ENCODE measurements at places on chromosomes 6 and 20.

DNA sequence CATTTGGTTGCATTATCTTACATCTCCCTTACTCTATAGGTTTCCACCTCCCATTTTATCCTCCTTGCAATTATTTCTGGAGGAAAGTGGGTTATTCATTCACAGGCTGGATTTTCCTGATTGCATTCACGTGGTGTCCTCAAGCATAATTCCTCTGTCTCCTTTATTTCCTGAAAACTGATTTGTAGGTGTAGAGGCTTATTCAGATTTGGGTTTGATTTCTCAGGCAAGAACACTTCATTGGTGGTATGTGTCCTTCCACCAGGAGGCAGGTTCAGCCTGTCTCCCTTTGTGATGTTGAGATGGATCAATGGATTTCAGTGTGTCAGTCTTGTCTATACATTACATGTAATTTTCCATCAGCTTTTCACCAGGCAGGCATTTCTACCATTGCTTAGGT is 17.3 kb downstream of the DNPH1 start:
- DNase-seq: no peak

- DNase-seq: no peak
Observed at GRCh38 chr6:98014442-98015201, 731.6 kb upstream of the MMS22L start.

GRCh38 chr6:165090242-165090641 is 219.2 kb downstream of the C6orf118 start:
- no peak for DNase-seq

DNA sequence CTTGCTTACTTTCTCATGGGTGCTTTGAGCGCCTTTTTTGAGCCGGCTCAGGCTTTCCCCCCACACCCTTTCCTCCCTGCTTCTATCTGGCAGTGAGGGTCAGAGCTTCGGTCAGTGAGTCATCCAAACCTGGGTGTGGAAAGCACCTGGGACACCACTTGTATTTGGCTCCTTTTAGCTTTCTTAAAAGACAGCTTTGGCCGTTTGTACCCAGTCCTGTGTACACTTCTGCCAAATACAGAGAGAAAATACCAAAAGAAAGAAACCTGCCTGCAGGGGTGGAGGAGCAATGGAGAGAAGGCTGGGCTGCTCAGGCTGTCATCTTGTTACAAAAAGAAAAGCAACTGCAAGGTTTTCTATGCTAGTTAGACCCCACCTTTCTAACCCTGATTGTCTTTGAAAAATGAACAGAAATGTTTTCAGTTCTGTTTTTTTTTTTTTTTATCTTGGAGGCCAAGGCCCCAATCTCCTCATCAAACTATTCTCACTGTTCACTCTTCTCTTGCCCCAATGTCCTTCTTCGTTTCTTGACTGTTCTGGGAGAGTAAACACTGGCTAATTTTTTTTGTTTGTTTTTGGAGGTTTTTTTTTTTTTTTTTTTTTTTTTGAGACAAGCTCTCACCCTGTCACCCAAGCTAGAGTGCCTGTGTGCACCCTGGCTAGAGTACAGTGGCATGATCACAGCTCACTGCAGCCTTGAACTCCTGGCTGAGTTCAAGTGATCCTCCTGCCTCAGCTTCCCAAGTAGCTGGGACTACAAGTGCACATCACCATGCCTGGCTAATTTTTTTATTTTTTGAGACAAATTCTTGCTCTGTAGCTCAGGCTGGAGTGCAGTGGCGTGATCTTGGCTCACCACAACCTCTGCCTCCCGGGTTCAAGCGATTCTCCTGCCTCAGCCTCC is 76.4 kb downstream of the SSR1 start:
- no peak for DNase-seq

GRCh38 chr20:37317994-37318640 is 27.8 kb upstream of the SRC start:
- DNase-seq: no peak

DNA sequence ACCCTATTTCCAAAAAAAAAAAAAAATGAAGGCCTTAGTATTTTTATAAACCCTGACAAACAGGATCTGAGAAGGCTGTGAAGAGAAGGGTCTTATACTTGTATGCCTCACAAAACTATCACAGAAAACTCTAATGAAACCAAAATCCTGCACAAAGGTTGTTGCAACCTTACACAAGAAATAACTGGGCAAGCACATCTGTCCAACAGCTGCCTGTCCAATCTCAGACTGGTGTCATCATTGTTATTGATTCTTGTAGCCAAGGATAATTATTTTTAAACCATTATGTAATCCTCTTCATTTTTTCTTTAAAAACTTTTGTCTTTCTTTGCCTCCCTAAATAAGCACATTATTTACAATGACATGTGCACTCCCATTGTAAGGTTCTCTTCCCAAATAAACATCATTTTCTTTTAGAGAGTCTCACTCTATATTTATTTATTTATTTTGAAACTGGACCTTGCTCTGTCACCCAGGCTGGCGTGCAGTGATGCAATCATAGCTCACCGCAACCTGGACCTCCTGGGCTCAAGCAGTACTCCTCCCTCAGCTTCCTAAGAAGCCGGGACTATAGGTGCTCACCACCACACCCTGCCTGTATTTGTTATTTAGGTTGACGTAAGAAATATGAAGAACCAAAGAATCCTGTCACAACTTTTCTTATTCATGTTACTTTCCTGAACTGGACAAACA is 697.1 kb downstream of the DOK5 start:
- DNase-seq: no peak

- no peak for DNase-seq
Observed at GRCh38 chr6:105382958-105383357, 19.9 kb downstream of the PREP start.

DNA sequence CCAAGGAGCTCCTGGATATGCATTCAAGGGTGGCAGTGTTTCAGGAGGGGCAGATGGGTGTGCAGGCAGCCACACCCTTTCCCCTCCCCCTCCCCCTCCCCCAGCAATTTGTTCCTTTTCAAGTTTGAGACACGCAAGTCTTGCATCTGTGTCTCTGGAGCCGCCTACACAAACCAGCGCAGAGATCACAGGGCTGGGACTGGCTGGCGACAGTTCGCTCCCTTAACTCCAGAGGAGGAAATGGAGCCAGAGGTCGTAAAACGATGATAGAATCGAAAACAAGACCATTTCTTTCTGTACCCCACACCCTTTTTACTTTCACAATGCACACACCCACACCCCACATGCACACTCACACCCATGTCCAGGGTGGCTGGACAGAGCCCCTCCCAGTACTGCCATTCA is 163.1 kb downstream of the LY86 start:
- no peak for DNase-seq

DNA sequence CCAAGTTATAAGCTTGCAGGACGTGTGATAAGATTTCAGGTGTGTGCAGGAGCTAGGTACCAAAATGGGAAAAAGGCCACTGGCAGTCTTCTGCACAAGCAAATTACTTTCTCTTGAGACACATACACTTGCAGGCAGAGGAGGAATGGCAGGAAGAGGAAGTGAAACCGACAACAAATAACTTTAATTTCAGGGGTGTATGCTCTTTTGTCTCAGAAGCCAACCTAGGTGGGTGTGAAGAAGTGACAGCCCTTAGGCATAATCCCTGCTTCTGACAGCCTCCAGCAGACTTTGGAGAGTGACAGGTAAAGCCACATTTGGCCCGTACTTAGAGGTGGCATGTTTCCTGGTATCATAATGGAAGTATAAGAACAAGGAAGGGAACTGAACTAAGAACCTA is 118.8 kb upstream of the TRAF3IP2 start:
- no peak for DNase-seq

GRCh38 chr6:140446241-140446640 is 1071.8 kb upstream of the CITED2 start:
- DNase-seq: no peak

- DNase-seq: no peak
Observed at GRCh38 chr20:4814696-4815252, 93.1 kb downstream of the PRND start.

- peak; percentile 80 for DNase-seq
Observed at GRCh38 chr20:49508435-49509199, 26.1 kb upstream of the KCNB1 start.

DNA sequence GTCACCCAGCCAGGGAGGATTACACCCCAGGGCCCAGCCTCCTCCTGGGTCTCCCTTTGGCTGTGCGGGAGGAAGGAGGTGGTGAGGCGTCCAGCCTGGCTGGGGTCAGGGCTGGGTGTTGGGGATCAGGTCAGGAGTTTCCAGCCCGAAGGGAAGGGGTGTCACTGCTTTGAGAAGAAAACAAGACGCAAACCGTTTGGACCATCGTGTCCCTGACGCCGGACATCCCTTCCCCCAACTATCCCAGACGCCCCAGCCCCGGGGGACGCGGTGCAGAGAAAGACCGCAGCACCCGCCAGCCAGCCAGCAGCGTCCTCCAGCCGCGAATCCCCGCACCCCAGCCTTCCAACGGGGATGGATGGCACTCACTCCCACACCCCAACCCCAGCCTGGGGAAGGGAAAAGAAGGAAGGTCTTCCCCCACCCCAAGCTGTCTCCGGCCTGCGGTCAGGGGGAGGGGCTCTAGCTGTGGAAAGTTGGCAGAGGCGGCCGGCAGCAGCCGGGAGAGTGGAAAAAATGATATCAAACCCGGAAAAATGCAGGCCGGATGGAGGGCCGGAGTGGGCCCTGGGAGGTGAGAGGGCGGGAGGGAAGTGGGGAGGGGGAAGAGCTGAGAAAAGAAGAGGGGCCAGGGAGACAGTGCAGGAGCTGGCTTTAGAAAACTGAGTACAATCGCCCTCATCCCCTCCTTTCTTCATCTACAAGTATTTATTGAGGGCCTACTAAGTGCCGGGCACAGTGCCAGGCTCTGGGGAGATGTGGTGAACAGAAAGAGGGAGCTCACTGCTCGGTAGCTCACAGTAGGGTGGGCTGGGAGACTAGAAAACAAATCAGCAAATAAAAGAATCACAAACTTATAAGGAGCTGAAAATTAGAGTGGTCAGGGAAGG is 10.6 kb downstream of the REM1 start:
- DNase-seq: no peak

DNA sequence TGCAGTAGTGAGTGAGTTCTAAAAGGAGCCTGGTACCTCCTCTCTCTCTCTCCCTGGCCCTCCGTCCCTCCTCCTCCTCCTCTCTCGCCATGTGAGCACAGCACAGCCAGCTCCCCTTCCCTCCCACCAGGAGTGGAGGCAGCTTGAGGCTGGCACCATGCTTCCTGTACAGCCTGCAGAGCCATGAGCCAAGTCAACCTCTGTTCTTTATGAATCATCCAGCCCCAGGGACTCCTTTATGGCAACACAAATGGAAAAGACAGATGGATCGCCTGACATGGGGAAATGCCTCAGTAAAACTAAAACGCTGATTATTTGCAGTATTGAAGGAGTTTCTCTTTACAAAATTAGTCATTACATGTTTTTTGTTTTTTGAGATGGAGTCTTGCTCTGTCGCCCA is 233.7 kb upstream of the ARID1B start:
- DNase-seq: no peak

GRCh38 chr6:113381232-113381631 is 475.9 kb upstream of the MARCKS start:
- DNase-seq: no peak

- no peak for DNase-seq
Observed at GRCh38 chr6:33416386-33417127, 1.4 kb downstream of the CUTA start.

DNA sequence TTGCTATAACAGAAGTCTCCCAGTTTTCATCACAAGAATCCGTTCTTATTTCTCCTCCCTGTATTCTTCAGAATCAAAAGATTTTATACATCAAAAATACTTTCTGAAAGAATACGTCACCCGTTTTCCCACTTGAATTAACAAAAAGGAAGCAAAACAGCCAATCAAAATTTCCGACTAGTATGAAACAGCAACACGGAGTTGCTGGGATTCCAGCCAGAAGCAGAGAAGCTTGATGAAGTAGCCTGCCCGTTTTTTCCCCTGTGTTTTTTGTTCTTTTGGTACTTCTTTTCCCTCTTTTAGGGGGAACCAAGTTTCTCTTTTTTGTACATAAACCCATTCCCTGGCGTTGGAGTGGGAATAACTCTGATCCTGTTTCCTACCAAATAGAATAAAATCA is 14.6 kb downstream of the TXLNB start:
- DNase-seq: no peak

DNA sequence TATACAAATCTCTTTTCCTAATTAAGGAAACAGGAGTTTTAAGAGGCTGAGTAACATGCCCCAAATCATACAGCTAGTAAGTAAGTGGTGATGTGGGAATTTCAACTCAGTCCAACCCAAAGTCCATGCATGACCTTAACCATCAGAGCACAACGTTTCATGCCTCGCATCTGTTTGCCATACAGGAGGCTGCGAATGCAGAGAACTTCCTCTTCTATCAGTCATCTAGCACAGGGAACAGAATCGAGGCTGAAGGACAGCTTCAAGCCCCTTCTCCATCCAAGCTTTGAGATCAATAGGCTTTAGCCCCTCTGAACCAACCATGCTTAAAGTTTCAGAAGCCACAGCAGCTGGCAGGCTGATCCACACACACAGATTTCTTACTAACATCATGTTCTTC is 113.2 kb downstream of the MAFB start:
- DNase-seq: no peak

GRCh38 chr6:49543087-49543858 is 7.2 kb upstream of the C6orf141 start:
- DNase-seq: no peak

- no peak for DNase-seq
Observed at GRCh38 chr20:62482974-62483373, 7.2 kb upstream of the GATA5 start.

DNA sequence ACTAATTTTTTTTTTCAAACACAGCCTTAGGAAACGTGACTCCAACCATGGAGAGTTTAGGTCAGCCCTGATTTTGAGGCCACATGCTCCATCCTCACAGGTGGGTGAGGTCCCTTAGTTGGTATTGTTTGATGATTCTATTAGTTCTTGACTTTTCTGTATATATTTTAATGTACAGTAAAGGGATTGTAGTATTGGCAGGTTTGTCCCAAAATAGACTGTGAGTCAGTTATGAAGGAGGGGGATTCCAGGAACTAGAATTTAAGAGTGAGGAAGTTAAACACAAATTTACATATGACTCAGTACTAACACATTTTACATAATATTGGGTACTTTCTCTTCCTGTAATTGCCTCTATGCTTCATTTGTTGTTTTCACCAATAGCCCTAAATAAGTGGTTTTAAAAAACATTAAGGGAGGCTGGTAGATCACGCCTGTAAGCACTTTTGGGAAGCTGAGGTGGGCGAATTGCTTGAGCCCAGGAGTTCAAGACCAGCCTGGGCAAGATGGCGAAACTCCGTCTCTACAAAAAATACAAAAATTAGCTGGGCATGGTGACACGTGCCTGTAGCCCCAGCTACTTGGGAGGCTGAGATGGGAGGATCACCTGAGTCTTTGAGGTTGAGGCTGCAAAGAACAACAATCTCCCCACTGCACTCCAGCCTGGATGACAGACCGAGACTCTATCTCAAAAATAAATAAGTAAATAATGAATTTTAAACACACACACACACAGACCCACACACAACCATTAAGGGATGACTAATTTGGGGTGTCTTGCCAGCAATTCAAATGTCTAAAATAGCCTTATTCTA is 81.8 kb downstream of the SGK1 start:
- DNase-seq: no peak

DNA sequence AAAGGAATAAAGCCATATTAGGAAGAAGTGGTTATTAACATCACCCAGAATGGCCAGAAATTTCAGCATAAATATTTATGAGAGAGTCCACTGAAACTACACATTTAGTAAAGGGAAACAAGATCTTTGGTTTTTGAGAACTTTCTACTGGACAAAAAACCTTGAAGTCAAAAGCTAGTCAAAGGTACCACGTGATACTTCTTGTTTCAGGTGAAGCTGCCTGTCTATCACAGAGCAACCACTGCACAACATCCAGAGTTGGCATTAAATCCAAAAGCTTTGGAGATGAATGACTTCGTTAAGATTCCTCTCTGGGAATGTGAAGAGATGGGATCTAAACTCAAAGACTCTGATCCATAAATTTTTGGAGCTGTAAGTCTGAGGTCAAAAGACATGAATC is 137.0 kb downstream of the KCNQ5 start:
- DNase-seq: no peak
